ENCODE measurements at places on chromosomes 16 and 17.

DNA sequence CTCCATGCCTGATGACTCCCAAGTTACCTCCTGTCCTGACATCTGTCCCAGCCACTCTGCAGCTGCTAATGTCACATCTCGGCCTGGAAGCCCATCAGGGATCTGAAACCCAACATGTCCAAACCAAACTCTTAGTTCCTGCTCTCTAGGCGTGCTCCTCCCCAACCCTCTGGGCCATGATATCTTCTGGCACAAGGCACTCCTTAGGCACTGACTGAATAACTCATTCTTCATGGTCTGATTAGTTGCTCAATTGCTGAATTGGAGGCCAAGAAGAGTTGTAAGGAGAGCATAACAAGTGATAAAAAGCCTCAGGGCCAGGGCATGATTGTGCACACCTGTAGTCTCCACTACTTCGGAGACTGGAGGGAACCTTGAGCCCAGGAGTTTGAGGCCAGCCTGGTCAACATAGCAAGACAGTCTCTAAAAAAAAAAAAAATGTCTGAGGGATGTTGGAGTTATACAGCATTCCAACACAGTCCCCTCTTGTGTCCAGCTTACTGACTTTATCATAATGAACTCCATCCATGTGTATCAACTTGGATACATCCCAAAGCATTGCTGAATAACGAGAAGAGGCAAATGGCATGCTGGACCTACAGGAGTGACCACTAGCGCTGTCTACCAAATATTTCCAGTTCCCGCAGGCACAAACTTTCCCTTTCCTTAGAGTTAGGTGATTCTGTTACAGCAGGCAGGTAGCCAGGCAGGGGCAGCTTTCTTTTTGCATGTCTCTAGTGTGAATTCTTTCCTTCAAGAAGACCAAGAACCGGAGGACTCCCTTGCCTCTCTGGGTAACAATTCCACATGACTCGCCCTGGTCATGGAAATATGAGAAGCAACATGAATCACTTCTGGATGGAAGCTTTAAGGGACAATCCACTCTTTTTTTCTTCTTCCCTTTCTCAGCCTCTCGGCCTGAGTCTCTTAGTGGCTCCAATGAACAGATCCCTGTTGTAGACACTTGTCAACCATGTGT, 18.1 kb upstream of the SHCBP1 start:
- no peak for DNase-seq

DNA sequence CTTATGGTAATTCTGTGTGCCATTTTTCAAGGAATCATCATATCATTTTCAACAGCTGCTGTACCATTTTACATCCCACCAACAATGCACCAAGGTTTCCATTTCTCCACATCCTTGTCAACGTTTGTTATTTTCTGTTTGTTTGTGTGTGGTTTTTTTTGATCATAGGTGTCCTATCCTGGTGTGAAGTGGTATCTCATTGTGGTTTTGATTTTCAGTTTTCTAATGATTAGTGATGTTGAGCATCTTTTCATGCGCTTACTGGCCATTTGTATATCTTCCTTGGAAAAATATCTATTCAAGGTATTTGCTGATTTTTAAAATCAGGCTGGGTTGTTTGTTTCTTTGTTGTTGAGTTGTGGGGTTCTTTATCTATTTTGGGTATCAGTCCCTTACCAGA, 15.0 kb downstream of the CHD9 start:
- no peak for DNase-seq

DNA sequence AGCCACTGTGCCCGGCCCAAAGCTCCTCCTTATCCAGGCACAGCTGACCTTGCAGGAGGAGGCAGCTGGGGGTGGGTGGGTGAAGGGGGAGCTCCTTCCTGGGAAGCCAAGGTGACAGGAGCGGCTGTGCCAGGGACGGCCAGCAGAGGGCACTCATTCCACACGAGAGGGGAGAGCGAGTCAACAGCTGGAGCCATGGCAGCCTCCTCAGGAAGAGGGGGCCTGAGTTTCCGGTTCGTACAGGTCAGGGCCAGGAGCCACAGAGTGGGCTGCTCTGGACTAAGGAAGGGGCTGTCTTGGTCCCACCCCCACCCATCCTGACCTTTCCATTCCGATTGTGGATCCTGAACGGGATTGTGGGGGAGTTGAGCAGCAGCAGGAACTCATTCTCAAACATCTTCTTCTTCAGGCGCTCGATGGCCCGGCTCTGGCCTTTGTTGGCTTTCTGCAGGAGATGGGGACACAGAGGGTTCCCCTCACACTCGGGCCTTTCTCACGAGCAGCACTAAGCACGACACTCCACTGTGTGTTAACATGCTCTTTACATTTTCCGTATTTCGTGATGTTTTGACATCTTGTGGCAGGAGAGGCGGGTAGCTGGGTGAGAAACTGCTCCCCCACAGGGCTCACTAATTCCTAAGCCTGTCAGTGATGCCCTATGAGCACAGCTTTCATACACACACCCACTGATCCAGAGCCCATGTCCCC, 61.6 kb downstream of the TIMM22 start:
- DNase-seq, result no peak

- no peak for DNase-seq
These were observed 84.6 kb downstream of the MRTFB start for GRCh38 chr16:14155572-14156190.

DNA sequence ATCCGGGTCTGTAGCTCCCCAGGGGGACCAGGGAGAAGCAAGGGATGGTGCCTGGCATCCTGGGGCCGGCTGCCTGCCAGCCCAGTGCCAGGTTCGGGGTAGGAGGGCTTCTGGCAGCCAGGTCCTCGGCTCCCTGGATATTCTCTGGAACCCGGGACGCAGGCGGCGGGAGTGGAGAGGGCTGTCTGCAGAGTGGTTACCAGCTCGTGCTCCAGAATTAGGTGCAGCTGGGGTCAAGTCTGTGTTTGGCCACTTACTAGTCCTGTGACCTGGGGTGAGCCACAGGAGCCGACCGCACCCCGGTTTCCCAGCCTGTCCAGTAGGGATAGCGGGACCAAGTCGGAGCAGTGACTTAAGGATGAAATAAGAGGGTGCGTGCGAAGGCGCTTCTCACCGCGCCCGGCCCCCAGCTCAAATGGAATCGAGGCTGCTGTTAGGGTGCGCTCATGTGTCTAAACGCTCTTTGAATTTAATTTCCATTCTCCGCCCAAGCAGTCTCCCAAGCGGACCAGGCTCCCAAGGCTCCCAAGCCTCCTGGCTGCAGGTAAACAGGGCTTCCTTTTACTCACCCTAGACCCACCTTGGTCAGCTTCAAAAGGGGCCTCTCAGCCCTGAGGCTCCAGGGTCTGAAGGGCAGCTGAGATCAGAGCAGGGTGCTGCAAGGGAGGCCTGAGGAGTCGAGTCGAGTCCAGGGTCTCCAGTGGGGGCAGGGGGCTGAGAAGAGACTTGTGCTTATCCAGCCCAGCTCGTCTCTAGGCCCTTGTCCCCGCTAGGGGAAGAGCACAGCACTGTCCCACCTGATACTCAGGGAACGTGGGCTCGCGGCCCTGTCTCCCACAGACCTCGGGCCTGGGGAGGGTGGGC, 28.3 kb upstream of the ZNF469 start:
- no peak for DNase-seq
